ENCODE measurements at places on chromosomes 1 and 21.
A peak's percentile ranks its signal among the peaks of the same experiment; 100 is the strongest.

DNA sequence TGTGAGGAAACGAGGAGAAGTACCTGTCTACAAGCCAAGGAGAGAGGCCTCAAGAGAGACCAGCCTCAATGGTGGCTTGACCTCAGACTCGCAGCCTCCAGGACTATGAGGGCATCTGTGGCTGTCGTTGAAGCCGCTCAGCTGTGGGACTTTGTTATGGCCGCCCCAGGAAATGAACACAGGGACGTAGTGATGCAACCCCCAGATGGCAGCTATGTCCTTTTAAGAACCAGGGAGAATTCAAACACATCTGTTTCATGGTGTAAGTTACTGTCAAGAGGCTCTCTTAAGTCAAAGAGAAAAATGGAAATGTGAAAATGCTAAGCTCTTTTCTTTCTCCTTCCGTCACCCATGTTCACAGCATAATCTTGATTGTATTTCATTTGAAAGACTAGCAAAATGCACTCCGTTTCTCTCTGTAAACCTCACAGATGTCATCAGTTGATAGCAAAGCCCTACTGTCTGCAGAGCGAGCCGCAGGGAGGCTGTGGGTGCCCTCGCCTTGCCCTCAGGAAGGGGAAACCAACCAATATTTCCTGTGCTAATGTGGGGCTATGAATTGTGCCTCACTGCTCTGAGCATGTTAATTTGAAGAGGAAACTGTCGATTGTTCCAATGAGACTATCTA lies 21.3 kb downstream of the UBASH3A start:
- peaks cover 10% of the 10 kb centered on the region for H3K27me3 ChIP-seq
- H3K27ac ChIP-seq, result no peak overlapping the region
- H3K4me3 ChIP-seq, result no peak overlapping the region
- no peak for DNase-seq

DNA sequence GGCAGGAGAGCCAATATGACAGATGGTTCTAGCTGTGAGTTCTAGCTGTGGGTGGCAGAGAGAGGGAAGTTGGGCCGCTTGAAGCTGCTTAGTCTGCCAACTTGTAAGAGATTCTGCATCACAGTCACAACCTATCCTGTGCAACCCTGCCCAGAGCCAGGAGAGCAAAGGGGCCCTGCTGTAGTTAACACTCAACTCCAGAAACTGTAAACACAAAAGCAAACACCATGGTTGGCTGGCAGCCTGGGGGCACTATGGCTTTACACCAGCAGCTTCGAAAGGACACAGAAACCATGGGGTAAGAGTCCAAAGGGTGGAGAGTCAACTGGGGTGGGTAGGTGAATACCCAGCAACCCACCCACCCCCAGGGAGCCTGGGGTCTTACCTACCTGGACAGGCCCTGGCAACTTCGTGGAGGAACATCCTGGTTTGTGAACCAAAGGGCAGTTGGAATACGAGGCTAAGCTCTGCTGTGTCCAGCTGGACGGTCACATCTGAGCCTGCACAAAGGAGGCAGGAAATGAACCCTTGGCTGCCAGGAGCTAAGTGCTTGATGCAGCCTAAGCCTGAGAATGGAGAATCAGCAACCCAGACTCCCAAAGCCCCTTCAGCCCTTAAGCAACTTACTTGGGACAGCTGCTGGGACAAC lies 6.4 kb downstream of the INPP5B start:
- no peak overlapping the region for H3K4me3 ChIP-seq
- H3K27me3 ChIP-seq, result peaks cover 4% of the 10 kb centered on the region
- no peaks in the 10 kb centered on the region for H3K4me1 ChIP-seq

DNA sequence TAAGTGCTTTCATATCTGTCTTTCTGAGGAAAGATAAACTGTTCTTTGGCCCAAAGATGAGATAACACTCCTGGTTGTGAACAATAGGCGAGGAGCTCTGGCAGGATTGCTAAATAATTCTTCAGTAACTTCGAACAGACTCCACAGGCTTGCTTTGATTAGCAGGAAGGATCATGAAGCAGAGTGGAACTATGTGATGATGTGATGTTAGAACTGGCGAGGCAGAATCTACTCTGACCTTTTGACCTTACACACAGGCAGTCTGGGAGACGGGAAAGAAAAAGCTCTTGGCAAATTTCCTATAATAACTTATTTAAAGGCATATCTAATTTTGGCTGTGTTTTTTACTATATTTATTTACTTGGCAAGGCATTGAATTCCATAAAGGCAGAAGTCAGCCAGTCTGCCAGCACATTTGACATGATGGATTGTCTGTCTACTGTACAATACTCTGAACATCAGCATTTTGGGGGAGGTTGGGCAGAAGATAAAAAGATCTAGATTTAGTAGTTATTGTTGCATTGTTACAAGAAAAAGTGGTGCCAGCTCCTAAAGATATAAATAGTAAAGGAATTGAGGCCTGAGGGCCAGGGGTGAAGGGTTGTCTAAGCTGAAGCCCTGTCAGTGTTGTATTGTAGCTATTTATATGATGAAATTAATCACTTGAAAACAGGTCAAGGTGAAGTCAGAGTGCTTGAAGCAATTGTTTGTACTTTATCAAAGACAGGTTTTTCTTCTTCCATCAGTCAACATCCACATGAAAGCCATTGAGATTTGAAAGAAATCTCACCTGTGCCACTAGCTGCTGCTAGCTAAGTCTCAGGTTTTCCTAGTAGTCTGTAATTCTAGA lies 708.8 kb downstream of the LTN1 start:
- H3K27ac ChIP-seq, result peak overlapping the region; percentile 44
- H3K4me3 ChIP-seq, result no peak overlapping the region
- no peaks in the 10 kb centered on the region for H3K27me3 ChIP-seq
- no peak for DNase-seq
- H3K4me1 ChIP-seq, result peaks cover 16% of the 10 kb centered on the region
- H3K36me3 ChIP-seq, result no peaks in the 10 kb centered on the region

DNA sequence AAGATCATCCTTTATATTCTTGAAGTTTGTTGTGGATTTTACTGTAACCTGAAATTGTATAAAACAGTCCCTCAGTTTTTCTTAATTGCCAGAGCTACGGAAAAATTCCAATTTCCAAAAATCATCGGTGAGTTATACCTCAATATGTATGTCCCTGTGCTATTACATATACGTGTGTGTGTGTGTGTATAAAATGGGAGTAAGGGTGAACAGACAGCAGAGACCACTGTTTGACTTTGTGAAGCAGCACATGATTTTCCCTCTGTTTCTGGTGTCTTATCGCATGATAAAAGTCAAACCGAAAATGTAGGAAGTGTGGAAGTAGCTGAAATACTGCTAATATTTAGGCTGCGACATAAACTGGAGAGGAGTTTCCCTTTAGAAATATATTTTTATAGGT lies 1.2 kb downstream of the OR2T1 start:
- H3K4me1 ChIP-seq, result no peaks in the 10 kb centered on the region
- H3K4me3 ChIP-seq, result peak overlapping the region; percentile 0
- no peak for DNase-seq
- peak overlapping the region; percentile 0 for H3K27ac ChIP-seq
- peaks cover 10% of the 10 kb centered on the region for H3K36me3 ChIP-seq

- no peak for DNase-seq
- H3K4me3 ChIP-seq, result no peak overlapping the region
- peaks cover 2% of the 10 kb centered on the region for H3K36me3 ChIP-seq
- no peak overlapping the region for H3K27ac ChIP-seq
These were observed 9.1 kb downstream of the NFIA start for GRCh38 chr1:61091455-61091854.

DNA sequence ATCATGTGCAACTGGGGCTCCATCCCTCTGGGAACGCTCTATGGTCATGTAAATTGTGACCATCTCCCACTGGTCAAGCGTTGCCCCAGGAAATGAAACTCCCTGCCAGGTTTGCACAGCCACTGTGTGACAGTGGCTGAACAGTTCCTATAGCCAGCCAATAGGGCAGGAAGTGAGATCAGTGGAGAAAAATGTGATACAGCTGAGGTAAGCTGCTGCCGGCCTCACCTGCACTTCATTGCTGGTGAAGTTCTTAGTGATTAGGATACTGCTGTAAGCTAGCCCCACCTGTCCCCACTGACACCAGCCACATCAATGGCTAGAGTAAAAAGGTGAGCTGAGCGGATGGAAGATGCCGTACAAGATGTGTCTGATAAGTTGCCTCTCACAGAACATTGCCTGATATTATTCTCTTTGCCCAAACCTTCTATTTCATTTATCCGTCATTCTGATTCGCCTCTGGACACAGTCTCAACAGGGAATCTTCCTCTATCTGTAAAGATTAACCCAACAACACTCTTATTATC lies 38.4 kb upstream of the CDC42BPA start:
- no peaks in the 10 kb centered on the region for H3K36me3 ChIP-seq
- DNase-seq, result no peak
- no peak overlapping the region for H3K4me3 ChIP-seq
- peaks cover 3% of the 10 kb centered on the region for H3K27me3 ChIP-seq
- H3K4me1 ChIP-seq, result peaks cover 27% of the 10 kb centered on the region
- H3K27ac ChIP-seq, result peak overlapping the region; percentile 87

DNA sequence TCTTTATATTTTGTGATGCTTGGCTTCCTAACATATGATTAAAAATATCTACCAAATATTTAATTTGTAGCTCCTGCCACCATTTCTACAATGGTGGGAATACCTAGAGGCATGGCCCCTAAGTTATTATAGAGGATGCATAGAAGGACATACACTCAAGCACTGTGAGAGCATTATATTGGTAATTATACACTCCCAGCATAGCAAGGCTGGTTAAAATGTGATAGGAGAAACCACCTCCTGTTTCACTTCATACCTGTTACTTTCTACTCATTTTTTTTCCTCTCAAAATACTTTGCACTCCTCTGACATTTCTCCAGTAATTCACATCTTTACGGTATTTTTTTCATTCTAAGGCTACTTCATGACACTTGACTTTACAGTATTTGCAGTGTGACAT lies 92.9 kb downstream of the HS2ST1 start:
- no peaks in the 10 kb centered on the region for H3K27me3 ChIP-seq
- no peak overlapping the region for H3K27ac ChIP-seq
- no peaks in the 10 kb centered on the region for H3K4me1 ChIP-seq
- DNase-seq, result no peak

- no peak overlapping the region for H3K27ac ChIP-seq
- no peak overlapping the region for H3K4me3 ChIP-seq
- DNase-seq, result no peak
- no peaks in the 10 kb centered on the region for H3K36me3 ChIP-seq
These were observed 144.2 kb downstream of the SYT2 start for GRCh38 chr1:202565890-202566602.

- H3K27ac ChIP-seq, result no peak overlapping the region
- no peak overlapping the region for H3K4me3 ChIP-seq
- no peaks in the 10 kb centered on the region for H3K27me3 ChIP-seq
- no peaks in the 10 kb centered on the region for H3K36me3 ChIP-seq
- no peak for DNase-seq
- H3K4me1 ChIP-seq, result peaks cover 8% of the 10 kb centered on the region
These were observed 25.0 kb downstream of the RIMS3 start for GRCh38 chr1:40640314-40641076.

DNA sequence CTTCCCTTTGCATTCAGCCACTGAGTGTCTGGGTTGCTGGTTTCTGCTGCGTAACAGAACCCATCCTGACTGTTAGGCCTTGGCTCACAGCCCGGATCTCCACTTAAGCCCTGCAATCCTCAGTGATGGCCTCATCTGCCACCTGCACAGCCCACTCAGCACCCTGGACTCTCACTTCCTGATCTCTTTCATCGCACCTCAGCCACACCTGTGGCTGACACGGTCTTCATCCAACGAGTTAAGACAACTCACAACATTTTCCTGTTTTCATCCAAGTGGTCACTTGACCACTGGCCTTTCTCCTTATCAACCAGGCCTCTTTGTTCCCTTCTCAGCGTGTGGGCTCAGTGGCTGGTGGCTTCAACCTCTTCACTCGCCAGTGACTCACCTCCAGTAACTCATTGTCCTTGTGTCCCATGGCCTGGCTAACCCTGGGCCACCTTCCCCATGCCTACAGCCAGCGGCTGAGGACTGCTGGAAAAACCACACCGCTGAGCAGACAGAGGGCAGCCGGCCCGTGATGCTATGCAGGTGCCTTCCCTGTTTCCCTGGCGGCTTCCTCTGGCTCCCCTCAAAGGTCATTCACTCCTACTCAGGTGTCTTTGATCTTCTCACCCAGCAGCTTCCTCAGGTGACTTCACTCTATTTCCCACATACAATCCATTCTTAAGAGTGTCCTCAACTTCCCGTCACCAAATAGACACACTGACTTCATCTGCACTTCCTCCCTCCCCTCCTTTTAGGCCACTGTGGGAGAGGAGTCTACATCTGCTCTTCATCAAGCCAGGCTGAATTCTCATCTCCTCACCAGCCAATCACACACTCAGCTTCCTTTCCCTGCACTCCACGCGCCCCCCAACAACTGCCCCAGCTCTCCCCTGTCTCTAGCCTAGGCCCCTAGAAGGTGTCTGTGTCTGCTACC lies 19.9 kb upstream of the EDN2 start:
- no peak for DNase-seq
- H3K4me1 ChIP-seq, result peaks cover 25% of the 10 kb centered on the region
- H3K27me3 ChIP-seq, result peaks cover 9% of the 10 kb centered on the region
- no peak overlapping the region for H3K4me3 ChIP-seq
- H3K27ac ChIP-seq, result no peak overlapping the region
- H3K36me3 ChIP-seq, result no peaks in the 10 kb centered on the region

DNA sequence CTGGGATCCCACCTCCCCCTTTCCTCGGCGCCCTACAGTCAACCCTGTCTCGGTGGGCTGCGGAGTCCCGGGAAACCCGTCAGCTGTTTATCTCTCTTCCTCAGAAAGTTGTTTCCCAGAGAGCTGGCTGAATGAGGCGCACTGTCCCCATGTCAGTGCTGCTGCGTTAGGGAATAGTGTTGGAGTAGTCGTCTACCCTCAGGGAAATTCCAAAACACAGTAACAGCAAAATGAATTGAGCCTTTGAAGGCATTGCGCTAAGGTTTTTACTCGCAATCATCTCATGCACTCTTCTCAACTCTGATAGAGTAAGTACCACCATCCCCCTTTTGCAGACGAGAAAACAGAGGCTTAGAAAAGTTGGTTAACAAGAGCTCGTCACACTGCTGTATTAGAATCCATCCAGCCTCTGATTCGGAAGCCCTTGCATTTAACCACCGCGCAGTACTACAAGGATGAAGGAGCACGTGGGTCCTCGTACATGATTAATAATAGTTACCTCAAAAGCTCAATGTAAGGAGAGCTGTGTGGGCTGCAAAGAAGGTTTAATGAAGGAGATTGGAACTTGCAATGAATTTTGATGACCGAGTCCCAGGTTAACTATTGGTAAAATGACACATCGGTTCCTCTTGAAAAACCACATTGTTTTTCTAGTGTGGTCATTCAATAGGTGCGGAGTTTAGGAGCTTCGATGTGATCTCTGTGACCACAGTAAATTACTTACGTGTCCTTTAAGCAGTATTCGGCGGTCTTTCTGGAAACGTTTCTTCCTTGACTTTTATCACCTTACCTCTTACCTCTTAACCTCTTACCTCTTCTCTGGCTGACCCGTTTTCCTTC lies 788 bp upstream of the EDEM3 start:
- H3K36me3 ChIP-seq, result no peaks in the 10 kb centered on the region
- peak overlapping the region; percentile 96 for H3K4me3 ChIP-seq
- peak overlapping the region; percentile 67 for H3K27ac ChIP-seq
- DNase-seq, result no peak
- no peaks in the 10 kb centered on the region for H3K27me3 ChIP-seq

GRCh38 chr21:33278721-33279120 lies 12.6 kb downstream of the IL10RB start:
- no peak overlapping the region for H3K4me3 ChIP-seq
- no peak for DNase-seq
- peaks cover 43% of the 10 kb centered on the region for H3K36me3 ChIP-seq

GRCh38 chr1:207393610-207394009 lies 60.5 kb upstream of the CR2 start:
- no peak overlapping the region for H3K4me3 ChIP-seq
- no peaks in the 10 kb centered on the region for H3K4me1 ChIP-seq
- DNase-seq, result no peak
- no peak overlapping the region for H3K27ac ChIP-seq
- H3K36me3 ChIP-seq, result no peaks in the 10 kb centered on the region
- H3K27me3 ChIP-seq, result no peaks in the 10 kb centered on the region
